Ammon's horn (tissue), 1 donor: ENCODE measurements at places on chromosomes 1 and 21.

- no peak for DNase-seq
Observed at GRCh38 chr1:52423771-52424170, 19.4 kb downstream of the PRPF38A start.

DNA sequence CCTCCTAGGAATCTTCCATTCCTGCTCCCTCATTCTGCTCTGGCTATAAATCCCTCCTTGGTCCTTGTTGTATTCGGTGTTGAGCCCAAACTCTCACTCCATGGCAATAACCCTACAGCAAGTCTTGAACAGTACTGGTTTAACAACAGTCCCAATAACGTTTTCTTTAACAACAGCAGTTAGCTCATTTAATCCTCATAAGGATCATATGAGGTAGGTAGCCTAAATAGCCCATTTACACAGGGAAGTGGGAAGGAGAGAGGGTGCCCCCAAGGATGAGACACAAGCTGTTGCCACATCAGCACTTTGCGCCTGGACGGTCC is 444 bp upstream of the AGTRAP start:
- no peak for DNase-seq

DNA sequence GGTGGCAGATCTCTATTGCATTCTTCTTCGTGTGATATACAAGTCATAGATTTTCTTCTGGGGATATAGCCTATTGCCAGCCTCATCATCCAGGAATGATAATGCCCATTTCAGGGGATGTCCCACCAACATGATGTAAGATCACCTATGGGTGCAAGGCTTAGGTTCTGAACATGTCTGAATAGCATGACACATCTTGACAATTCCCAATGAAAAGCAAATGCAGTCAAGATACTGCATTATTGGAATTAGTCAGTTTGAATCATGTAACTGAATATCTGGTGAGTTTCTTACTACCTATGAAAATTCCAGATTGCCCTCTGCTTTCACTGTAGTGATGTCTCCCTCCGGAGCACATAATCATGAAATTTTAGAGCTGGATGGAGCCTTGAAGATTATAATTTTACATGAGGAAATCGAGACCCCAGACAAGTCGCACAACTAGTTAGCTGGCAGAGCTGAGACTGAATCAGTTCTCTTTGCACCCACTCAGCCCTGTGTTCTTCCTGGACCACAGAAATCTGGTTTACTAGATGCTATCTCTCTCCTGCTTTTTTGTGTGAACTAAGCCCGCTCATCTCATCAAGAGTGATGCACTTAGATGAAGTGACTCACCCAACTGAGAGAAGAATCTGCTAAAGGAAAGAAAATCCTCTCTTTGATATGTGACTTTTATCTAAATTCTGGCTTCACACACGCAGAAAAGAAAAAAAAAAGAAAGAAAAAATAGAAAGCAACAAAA is 65.0 kb downstream of the WDR64 start:
- DNase-seq, result no peak

GRCh38 chr1:61439234-61439633 is 285.7 kb downstream of the TM2D1 start:
- DNase-seq, result no peak

DNA sequence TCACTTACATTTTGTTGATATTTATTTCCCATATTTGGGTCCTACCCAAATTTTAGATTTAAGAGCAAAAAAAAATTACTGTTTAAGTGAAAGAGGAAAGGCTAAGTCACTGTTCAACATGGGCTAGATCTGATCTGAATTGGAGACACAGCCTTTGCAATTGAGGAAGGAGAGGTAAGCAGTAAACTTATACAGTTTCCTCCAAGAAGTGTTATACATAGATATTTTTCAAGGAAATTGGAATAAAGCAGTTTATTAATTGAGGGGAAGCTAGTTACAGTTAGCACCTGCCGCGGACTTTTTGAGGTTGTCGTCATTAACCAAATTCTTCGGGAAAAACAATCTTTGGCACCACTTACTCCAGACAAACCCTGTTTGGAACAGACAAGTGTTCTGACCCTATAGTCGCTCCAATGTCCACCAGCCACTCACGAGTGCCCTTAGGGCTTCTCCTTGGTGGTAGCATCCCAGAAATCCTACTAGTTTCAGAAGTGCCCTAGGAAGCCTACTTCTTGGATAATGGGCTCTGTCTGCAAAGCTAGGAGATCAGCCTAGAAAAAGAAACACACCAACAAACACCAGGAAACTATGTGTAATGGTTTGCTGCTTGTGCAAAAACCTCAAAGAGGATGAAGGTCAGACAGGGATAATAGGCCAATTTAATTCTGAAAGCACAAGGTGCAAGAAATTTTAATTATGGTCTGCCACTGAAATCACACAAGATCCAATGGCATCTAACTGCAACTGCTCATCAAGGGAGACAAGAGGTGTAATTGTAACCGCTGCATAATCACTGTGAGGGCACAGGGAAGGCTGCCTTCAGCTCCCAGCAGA is 2.5 kb downstream of the WLS start:
- no peak for DNase-seq

DNA sequence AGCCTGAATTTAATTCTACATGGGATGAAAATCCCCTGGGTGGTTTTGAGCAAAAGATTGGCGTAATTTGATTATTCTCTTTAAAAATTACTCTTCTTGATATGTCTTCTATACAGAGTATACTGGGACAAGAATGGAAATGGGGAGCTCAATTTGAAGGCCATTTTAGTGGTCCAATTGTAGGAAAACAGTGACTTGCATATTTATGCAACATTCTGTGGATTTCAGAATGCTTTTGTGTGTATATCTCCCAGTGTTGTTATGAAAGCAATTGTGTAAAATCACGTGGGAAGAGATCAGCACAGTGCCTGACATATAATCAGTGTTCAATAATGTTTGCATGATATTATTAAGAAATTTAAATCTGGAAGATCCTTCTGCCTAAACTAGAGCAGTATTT is 575.9 kb upstream of the PBX1 start:
- DNase-seq, result no peak

- DNase-seq, result no peak
Observed at GRCh38 chr1:33971913-33972312, 108.0 kb downstream of the HMGB4 start.

DNA sequence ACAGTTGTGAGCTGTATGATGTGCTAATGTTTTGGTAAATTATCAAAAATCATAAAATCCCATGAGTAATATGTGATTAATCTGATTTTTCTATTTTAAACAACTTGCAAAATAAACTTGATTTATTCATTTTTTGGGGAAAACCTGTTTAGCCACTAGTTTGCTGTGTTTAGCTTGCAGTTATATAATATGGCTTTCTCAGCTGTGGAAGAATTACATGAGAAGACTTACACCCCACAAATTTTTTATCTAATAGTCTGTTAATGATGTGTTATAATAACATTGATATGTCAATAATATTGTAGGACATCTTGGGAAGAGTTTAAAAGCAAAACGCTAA is 2.4 kb upstream of the ERRFI1 start:
- DNase-seq, result no peak

GRCh38 chr1:244864253-244865027 is at the start of gene HNRNPU:
Gene HNRNPU (minus strand): TSS chr1:244864543. CDS start chr1:244864307, 236 bp downstream.
- DNase-seq, result peak; percentile 98

- DNase-seq, result no peak
Observed at GRCh38 chr1:225996946-225997545, 2.1 kb downstream of the SDE2 start.

DNA sequence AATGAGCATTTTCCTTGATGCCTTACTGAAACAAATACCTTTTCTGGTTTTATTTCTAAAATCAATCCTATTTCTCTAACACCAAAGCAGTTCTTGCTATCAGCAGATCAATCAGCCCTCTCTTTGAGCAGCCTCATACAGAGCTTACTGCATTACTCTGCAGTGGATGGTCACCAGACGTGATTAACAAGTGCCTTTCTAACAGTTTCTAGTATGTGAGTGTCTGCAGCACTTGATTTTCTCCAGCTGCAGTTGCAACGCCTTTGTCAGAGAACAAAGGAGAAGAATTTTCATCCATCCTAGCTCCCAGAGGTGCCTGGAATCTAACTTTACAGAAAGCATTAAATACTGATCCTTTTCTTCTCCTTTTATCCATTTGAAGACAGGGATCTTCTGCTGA is 177.3 kb upstream of the SGIP1 start:
- DNase-seq, result no peak

GRCh38 chr1:13775916-13776315 is 75.9 kb downstream of the PRDM2 start:
- no peak for DNase-seq

DNA sequence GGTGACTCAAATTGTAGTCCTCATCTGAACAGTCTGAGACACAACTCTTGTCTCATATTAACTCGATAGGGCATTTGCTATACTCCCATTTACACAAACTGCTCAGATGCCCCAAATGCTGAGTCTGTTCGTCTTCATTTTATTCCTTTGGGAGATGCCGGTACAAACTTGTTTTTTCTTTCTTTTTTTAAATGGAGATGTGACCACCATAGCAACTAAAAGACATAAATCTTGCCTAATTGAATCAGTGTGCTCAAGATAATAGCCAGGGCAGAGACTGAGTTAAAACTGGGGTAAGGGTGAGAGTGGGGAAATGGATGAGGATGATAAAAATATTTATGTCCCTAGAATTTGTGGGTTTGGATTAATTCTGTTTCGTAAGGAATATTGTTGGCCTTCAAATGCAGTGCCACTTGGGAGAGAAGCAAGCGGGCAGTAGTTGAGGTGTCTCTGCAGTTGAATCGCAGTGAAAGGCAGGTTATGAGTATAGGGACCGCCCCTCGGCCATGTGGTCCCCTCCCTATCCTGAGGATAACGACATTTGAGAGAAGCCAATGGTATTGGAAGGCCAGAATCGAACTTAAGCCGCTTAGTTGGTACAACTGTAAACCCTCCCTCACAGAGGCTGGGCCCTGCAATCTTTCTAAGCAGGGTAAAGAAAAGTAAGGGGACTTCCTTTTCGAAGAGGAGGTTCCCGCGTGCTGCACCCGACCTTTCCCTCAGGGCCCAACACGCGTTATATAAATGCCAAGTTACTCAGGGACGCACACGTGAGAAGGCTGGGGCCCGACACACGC is 859 bp upstream of the LRRC8B start:
- no peak for DNase-seq

GRCh38 chr1:51818487-51818886 is 60.0 kb downstream of the NRDC start:
- DNase-seq, result no peak

- DNase-seq, result peak; percentile 91
Observed at GRCh38 chr1:230112131-230112701, 45.2 kb downstream of the GALNT2 start.

DNA sequence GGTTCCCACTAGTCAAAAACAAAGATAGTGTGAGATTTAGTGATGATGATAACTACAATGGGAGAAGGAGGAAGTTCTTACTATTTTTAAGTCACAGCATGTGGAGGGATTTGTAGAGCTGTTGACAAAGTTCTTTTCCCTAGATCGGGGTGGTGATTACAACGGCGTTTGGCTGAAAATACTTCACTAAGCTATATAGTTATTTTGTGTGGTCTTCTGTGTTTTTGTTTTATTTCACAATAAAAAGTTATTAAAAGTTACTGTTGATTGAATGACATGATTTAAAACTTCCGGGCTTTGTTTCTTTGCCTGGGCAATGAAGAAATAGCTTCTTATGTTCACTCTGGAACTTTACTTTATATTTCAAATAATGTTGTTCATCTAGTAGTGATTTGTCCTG is 47.3 kb upstream of the SSX2IP start:
- DNase-seq, result no peak

DNA sequence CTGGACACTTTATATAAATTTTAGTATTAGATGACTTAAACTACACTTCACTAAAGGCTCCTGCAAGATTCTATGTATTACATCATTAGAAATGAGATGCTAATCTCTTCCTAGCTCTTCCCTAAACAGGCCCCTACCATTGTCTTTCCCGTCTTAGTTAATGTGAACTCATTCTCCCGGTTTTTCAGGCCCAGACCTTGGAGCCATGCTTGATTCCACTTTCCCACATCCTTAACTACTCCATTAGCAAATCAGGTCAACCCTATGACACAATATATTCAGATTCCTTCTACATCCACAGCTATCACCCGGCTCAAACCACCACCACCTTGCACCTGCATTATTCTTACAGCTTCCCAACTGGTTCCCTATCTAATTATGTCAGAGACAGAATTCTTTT is 73.3 kb downstream of the NVL start:
- no peak for DNase-seq

DNA sequence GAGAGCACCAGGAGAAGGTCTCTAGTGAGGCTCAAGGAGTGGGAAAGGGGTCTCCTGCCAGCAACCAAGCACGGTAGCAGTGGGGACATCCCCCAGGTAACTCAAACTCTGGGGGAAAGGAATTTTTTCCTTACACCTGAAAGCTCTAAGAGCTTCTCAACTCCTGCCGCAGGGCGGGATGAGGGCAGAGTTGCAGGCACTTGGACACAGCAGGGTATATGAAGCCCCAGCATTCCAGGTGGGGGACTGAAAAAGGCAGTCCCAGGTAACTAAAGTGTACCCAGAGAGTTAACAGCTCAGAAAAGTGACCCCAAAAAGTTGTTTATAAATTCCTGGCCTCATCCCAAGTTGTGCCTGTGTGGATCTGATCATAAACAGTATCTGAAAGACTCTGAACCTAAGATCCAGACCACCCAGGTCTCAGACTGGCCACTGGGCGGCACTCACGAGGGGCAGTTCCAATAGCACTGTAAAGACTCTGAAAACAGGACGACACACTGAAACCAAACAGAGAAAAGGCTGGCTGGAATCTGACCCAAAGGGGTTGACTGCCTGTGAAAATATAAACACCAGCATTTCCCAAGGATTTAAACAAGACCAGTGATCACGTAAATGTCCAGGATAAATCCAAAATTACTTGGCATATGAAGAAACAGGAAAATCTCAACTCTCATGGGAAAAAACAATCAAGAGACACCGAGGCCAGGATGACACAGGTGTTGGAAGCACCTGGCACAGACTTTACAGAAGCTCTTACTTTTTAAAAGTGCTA is 47.5 kb downstream of the HSF2BP start:
- peak; percentile 56 for DNase-seq

DNA sequence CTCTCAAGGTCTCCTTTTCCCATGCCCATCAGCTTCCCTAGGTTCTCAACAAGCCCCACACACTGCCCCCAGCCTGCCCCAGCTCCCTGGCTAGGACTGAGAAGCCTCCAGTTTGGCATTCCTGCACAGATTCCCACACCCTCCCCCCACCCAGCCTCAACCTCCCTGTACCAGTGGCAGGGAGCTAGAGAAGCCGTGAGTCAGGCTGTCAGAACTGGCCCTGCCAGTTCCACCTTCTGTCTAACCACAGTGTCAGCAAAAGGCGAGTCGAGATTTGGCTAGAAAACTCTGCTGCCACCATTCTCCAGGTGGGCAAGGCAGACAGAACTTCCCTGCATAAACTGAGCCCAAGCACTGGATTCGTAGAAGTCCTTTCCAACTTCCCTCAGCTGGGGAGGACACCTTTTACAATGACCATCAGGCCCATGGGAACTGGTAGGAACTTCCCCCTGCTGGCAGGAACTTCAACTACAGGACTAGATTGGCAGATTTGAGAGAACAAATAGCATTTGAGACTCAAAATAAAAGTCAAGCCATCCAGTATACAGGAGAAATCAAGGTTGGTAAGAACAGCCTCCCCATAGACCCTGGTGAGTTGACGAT is 31.0 kb downstream of the TNNT2 start:
- peak; percentile 24 for DNase-seq
